ENCODE measurements at places on chromosomes 7 and 10.

GRCh38 chr7:17015598-17016031 is 133.8 kb upstream of the AGR3 start:
- DNase-seq = no peak

GRCh38 chr10:6204063-6204340 is 1.3 kb downstream of the PFKFB3 start:
- DNase-seq = peak; percentile 63

GRCh38 chr10:92942226-92942625 is 93.9 kb downstream of the EXOC6 start:
- no peak for DNase-seq

- DNase-seq = no peak
These were observed 6.1 kb upstream of the CPA4 start for GRCh38 chr7:130286881-130287280.

DNA sequence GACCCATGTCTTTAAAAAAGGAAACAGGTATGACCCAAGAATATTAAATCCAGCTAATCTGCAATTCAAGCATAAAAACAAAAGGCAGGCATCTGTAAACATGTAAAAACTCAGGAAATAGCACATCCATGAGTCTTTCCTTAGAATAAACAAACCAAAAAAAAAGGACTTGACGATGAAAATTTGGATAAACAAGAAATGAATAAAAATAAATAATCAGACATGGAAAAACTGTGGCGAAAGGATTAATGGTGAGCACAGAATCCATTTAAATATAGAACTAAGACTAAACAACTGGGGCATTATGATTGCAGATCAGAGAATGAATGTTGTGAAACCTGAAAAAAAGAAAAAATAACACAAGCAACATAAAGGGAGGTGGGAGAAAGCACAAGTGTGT is 170.1 kb downstream of the DOCK4 start:
- no peak for DNase-seq

- no peak for DNase-seq
These were observed 9.9 kb upstream of the FAM180A start for GRCh38 chr7:135758531-135758932.

DNA sequence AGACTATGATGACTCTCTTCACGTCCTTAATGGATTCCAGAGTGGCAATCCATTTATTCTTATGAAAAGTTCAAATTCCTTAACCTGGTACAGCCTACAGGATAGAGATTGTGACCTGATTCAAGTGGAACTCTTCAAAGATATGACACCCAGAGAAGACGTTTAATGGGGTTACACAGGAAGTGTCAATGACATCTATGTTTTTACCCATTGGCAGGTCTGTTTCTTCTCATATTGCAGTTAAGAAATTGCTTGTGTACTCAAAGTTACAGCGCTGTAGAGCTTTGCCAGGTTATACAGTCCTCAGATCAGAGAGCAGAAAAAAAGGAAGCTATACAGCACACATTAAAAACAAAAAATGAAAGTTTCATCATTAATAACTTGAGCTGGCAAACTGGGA is 367.4 kb downstream of the THSD7A start:
- DNase-seq = no peak

GRCh38 chr7:96327429-96327828 is 5.5 kb upstream of the SLC25A13 start:
- DNase-seq = no peak

- DNase-seq = no peak
These were observed 121.5 kb downstream of the PKD1L1 start for GRCh38 chr7:47826754-47827153.

GRCh38 chr10:28910956-28911355 is 233.6 kb downstream of the BAMBI start:
- no peak for DNase-seq

GRCh38 chr7:4470246-4470645 is 211.8 kb upstream of the FOXK1 start:
- DNase-seq = peak; percentile 48

DNA sequence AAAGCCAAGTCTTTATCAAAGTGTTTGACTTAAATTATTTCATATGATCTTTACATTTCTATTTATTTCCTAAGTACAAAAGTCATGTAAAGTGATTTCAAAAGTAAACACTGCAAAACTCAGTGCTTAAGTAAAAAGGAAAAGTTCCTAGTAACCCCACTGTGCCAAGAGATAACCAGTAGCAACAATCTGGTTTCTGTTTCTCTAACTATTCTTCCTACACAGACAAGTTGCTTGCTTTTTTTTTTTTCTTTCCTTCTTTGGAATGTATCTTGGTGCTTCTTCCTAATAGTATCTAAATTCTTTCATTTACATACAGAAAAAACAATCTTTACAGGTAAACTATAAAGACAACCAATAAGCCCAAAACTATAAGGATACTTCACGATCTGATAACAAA is 3.1 kb downstream of the JCAD start:
- no peak for DNase-seq

GRCh38 chr7:122383934-122384333 is 79.4 kb upstream of the FEZF1 start:
- no peak for DNase-seq

DNA sequence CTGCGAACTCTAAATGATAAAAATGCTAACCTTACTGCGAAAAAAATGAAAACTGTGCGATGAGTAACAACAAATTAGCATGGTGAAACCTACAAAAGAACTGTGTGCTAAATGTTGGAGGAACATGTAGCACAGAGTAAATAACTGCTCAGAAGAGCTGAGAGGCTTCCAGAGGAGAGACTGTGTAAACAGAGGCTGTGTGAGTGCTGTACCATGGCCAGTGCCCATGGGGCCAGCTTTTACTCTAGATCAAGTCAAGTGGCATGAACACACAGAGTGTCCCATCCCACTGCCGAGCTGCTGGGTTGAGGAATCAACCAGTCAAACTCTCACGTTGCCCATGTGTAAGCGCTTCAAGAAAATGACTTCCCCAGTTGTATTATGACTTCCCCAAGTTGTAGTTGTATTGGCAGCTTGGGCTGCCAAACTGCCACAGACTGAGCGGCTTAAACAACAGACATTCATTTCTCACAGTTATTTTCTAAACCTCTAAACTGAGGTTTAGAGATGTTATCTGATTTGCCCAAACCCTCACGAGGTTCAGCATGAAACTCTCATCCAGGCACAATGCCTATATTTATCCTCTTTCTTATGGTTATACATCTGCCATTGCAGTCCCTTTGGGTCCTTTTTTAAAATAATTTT is 270.7 kb downstream of the ABCA13 start:
- no peak for DNase-seq

DNA sequence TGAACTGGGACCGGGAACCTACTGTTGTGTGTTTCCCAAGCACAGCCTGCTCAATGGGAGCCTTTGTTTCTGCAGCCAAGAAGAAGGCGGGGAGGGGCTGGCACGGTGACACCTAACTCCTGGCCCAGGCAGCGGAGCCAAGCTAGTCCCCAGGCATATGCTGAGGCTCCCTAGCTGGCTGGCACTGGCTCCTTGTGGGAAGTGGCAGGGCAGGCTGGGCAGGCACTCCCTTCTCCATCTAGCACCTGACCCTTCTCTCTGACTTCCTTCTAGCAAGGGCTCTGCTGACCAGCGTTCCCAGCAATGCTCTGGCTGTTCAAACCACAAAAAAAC is 325.0 kb downstream of the PLXNA4 start:
- DNase-seq = no peak

All from right forelimb (tissue), 1 donor.